ENCODE measurements at places on chromosomes 7 and 10.

- ATAC-seq, result no peak
Observed at GRCh38 chr10:124292911-124293615, 125.7 kb downstream of the OAT start.

DNA sequence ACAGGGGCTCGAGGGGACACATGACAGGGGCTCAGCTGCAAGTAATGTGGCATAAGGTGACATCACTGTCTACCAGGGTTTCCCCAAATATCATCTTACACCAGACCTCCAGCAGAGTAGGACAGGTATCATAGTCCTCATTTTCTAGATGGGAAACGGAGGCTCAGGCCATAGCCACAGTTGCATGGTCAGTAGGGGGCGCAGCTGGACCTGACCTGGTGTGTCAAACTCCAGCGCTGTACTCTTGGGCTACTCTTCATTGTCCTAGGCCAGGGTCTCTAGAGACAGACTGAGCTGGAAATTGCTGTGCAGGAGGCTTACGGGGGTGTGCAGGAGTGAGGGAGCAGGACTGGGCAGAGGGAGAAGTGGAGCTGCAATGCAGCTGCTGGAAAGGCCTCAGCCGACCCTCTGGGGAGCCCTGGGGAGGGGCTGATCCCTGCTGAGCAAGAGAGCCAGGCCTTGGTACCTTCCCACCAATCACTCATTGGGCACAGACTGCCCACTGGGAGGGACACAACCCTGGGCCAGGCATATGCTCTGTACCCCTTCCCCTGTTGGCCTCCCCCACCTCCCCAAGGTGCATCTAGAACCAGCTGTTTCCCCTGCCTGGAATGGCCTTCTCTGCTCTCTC, 89.9 kb downstream of the CDH23 start:
- ATAC-seq, result peak; percentile 79

GRCh38 chr10:130037169-130037661, 73.1 kb upstream of the EBF3 start:
- no peak for ATAC-seq

- ATAC-seq, result peak; percentile 81
Observed at GRCh38 chr10:75639736-75640135, 208.3 kb downstream of the LRMDA start.
